Breast epithelium (tissue), 4 donors: ENCODE measurements at places on chromosomes 11 and 22.
A peak's percentile ranks its signal among the peaks of the same experiment; 100 is the strongest.

DNA sequence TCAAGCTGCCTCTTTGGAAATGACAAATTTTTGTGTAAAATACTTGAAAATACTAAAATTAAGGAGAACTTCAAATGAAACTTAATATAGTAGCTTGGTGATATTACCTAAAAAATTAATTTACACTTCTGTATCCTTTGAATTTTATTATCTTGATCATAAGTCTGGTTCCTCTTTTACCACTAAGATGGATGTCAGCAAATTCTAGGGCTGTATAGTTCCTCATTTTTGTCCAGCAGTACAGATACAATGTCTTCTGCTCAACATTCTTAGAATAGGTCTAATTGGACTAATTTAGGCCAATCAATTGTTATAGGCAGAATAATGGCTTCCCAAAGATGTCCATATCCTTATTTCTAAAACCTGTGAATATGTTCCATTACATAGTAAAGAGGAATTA, 1298.0 kb upstream of the RAG2 start:
- DNase-seq = no peak

GRCh38 chr11:113690619-113691569, 15.2 kb downstream of the TMPRSS5 start:
- no peak for DNase-seq

- DNase-seq = no peak
Observed at GRCh38 chr11:14413307-14414069, 54.5 kb upstream of the RRAS2 start.

DNA sequence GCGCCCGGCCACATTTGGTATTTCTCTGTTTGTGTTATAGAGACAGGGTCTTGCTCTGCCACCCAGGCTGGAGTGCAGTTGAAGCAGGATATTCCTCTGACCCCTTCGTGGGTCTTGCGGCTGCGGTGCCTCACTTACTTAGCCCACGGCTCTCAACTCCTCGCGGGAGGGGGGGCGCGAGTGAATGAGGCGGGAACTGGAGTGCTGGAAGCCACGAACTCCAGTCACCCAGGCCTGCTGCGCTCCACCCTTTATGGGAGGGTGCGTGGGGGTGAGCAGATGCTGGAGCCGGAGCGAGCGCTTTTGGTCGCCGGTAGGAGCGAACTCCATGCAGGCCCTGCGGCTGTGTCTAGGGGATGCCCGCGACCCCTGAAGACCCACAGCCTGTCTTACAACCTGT, 1.8 kb downstream of the C11orf54 start:
- DNase-seq = no peak

GRCh38 chr11:66476841-66477251, 3.4 kb upstream of the DPP3 start:
- no peak for DNase-seq

DNA sequence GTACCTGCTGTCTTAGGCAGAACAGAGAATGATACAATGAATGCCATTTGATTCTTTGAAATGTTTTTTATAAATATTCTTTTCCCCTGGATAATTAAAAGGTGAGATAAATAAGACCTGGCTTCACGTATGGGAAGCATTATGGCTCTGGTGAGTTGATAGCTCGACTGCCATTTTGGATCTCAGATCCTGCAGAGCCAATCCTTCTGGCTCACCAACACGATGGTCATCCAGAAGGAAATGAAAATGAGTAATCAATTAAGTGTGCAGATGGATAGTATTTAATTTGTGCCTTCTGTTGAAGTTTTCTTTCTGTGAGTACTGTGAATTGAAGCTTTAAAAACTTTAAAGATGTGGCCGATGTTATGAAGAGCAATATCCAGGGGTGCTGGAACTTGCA, 2.7 kb downstream of the TNRC6B start:
- no peak for DNase-seq

- DNase-seq = no peak
Observed at GRCh38 chr11:23555085-23555484, 694.8 kb upstream of the CCDC179 start.

GRCh38 chr11:9716275-9717039, 52.6 kb downstream of the SWAP70 start:
- no peak for DNase-seq

- no peak for DNase-seq
Observed at GRCh38 chr11:105111145-105111944, 28.2 kb downstream of the CARD18 start.

DNA sequence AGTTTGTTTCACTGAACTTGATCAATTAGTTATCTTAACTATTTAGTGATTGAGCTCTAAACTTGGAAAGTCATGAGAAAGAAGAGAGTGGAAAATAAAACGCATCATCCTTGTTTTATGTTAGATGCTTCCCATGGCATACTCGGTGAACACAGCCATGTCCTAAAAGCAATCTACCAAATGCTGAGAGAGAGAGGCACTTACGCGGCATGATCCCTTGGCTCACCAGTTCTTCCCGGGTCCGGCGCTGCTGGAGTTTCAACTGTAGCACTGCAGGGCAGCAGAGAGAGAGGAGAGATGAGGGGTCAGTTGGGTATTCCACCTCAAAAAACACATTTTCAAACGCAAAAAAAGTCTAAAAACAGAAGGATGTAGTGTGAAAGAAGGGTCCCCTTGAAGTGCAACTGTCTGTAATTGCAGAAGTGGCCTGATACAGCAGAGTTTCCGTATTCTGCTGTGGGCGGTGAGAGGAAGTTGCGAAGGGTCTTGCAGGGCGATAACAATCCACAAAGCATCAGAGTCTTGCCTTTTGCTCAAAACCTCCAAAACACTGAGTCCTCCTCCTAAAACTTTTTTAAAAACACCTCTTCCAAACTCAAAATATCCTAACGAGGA, 92.7 kb downstream of the SGSM3 start:
- no peak for DNase-seq

GRCh38 chr11:60895687-60896086, 10.7 kb downstream of the PRPF19 start:
- DNase-seq = no peak

- DNase-seq = no peak
Observed at GRCh38 chr22:24216541-24217209, 28.2 kb downstream of the GGT5 start.

DNA sequence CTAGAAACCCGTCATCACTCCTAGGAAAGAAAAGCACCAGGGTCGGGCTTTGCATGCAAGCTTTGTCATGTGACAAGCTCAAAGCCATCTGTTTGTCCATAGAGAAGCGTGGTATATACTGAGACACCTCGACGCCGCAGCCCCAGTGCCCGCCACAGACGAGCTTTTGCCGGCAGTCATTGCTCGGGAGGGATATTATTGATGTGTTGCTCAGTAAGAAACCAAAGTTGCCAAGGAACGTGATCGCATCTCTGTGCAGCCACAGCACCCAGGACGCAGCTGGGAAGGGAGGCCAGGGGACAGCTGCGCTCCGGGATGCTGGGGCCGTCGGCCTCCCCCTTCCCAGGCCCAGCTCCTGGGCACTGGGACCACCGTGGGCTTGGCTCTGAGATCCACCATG, 89.5 kb upstream of the KCNQ1OT1 start:
- DNase-seq = peak; percentile 36

DNA sequence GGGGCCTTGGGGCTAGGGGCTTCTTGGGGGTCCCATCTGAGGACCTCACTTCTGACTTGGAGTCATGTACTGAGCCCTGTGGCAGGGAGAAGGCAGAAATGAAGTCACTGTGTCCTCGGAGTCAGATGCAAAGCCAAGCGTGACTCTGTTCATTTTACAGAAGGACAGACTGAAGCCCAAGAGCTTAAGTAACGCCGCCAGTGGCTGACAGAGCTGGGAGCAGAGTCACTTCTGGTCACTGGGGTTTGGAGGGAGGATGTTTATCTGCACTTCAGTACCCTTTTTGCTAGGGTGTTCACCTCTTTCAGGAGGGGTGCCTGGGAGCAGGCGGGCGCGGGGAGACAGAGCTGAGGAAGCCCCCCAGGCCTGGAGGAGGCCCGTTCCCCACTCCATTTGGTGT, 10.7 kb downstream of the CD6 start:
- no peak for DNase-seq

- DNase-seq = no peak
Observed at GRCh38 chr11:22878039-22878438, 17.8 kb upstream of the CCDC179 start.

- DNase-seq = no peak
Observed at GRCh38 chr11:11565636-11566035, 56.2 kb downstream of the GALNT18 start.

GRCh38 chr11:128687321-128687720, 6.6 kb upstream of the FLI1 start:
- DNase-seq = no peak

DNA sequence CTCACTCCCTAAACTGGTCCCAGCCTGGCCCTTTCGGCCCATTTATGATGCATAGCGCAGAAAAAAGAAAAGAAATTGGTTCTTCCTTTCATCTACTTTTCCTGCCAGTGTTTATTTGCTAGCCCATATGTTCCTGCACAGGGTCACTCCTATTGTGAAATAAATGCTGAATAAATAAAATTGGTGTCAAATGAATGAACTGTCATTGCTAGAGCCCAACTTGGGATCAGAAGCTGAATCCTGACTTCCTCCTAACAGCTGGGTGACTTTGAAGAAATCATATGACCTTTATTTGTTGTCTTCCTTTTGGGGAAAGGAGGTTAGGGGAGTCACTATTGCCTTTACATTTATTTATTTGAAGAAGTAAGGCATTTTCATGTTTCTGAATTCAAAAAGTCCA, 92.0 kb downstream of the PRR5L start:
- no peak for DNase-seq

- no peak for DNase-seq
Observed at GRCh38 chr11:78857688-78858087, 283.0 kb upstream of the NARS2 start.

DNA sequence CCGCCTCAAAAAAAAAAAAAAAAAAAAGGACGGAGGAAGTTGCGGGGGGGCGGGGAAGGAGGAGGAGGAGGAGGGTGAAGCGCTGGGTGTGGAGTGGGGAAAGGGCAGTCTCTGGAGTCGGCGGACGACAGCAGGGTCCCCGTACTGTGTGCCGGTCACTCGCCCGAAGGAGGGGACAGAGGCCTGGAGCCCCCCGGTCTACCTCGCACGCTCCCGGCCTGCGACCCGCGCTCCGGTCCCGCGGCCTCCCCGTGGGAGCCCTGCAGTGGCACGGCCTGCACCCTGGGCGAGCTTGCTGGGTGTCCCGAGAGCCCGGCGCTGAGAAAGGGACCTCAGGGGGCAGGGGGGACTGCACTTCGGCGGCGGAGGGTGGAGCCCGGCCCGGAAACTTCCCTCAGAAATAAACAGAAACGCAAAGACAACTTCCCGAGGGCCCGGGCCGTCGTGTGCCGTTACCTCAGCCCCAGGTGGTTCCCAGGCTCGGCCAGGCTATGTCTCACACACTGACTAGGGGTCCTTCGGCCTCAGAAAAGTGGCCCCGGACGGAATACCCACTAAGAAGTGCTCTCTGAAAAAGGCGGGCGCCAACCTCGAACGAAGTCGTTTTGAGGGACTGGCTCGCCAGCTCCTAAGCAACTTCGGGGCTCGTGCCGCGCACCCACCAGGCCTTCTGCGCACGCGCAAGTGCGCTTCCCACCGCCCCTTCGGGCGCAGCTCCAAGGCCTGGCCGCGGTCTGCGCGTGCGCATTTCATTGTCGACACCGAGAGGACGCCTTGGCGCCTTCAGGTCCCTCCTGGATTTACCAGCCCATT, at the start of gene MAJIN:
TSS of gene MAJIN (minus strand) at position 688 of the 813 bp plus-strand sequence. CDS start 12,703 bp downstream, outside the sequence.
- DNase-seq = peak; percentile 69

GRCh38 chr22:27785831-27786230, 15.7 kb downstream of the MN1 start:
- DNase-seq = no peak

DNA sequence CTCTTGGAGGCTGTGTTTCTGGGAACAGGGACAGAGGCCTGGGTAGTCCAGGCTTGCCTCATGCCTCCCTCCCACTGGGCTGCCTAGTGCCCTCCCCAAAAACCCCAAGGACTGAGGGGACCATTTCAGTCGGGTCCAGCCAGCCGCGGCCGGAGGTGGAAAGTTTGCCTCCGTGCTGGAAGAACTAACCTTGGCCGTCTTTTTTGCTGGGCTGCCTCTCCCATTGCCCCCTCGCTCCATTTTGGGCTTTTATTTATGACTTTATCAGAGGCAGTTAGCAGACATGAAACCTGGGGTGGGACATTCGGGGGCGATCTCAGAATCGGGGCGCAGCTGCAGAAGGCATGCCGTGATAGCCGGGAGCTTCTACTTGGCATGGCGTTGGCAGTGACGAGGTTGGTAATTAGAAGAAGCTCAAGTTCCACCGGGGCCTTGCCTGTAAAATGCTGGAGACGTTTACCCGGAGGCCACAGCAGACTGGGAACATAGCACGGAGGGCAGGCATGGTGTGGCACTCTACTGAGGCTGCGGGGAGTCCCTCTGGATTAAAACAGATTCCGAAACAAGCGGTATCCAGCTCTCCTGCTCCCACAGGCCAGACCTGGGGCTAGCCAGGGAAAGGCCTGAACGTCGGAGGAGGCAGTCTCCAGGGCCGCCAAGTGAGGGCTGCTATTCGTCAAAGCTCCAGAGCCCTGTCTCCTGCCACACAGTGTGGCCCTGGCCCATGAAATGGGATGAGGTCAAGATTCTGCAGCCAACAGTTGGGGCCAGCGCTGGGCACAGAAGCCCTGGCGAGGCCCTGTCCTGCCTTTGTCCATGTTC, 76.4 kb upstream of the PPARA start:
- DNase-seq = peak; percentile 59

- DNase-seq = no peak
Observed at GRCh38 chr22:22322792-22323191, 78.2 kb downstream of the VPREB1 start.

DNA sequence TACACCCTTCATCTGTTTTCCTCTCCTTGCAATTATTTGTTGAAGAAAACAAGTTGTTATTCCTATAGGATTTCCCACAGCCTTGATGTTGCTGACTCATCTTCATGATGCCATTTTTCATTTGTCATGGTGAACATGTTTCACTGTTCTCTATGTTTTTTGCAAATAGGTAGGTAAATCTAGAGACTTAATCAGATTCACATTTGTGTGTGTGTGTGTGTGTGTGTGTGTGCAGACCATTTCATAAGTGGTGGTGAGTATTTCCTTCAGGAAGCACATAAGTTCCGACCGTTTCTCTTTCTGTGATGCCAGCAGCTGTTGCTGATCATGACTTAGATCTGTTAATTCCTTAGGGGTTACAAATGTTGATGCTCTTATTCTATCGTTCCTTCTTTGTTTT, 80.3 kb upstream of the IZUMO1R start:
- DNase-seq = no peak

GRCh38 chr11:135037828-135038227, 625.8 kb upstream of the B3GAT1 start:
- no peak for DNase-seq

GRCh38 chr22:32355760-32356159, 1.9 kb upstream of the RFPL3 start:
- DNase-seq = no peak

DNA sequence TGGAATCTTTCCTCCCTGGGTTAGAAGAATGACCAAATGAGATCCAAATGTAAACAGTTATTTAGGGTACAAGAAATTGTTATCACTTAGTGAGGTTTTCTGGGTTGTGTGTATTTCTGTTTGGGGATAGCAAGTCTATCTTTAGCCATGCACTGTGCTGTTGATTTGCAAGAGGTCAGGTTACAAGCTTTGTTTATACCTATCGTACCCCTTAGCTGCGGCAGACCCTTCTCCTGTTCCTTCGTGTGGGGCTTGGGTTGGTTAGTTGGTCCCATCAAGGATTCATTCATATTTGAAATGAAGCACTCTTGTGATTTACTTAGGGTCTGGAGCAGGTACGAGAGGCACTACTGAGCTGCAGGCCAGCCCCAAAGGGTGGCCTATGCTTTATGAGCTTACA, 72.6 kb downstream of the USP35 start:
- no peak for DNase-seq

GRCh38 chr11:65873318-65874156, 937 bp upstream of the EFEMP2 start:
- DNase-seq = peak; percentile 92
